Activated gamma-delta T cell treated with anti-CD3 and anti-CD28 coated beads, Interleukin-2, amount 50 U/mL, for 16 hours (primary cell): ENCODE measurements at places on chromosomes 2 and 18.

DNA sequence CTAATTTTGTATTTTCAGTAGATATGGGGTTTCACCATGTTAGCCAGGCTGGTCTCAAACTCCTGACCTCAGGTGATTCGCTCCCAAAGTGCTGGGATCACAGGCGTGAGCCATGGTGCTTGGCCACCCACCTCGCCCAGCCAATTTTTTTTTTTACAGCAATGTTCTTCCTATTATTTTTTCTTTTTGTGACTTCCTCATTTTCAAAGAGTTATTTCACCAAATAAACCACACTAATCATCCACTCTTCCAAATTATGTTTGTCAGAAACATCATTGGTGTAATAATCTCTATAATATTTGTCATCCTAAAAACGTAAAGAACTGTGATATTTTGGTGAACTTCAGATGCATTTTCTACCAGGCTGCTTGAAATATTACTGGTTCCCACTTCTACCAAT is 16.3 kb upstream of the PDCL3 start:
- DNase-seq = no peak

- no peak for DNase-seq
These were observed 247.3 kb upstream of the SP5 start for GRCh38 chr2:170467568-170468422.

- DNase-seq = no peak
These were observed 129.8 kb upstream of the EPAS1 start for GRCh38 chr2:46167406-46167805.

DNA sequence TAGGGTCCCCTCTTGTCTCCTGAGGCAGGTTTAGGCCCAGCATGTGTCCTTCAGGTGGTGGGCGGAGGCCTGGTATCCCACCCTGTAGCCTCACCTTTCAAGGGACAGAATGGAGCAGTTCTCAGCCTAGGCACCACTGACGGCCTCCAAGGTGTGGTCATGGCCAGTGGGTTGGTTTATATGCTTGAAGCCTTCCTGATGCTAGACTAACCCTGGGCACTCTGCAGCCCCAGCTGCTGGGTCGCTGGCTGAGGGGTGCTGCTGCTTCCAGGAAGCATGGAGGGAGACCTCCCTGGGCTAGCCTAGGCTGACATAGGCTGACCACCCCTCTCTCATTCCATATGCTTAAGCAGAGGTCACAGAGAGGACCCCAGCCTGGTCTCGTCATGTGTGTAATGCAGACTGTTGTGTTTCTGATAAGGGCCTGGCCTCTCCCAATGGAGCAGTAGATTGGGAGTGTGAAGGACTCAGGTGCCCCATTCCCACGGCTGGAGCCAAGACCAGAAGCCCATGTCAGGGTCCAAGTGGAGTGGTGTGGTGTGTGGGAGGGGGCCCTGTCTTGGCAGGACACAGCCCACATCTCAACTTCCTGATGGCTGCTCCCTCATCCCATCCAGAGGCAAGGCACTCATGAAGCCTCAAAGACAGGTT is 206.6 kb downstream of the DYSF start:
- DNase-seq = no peak

DNA sequence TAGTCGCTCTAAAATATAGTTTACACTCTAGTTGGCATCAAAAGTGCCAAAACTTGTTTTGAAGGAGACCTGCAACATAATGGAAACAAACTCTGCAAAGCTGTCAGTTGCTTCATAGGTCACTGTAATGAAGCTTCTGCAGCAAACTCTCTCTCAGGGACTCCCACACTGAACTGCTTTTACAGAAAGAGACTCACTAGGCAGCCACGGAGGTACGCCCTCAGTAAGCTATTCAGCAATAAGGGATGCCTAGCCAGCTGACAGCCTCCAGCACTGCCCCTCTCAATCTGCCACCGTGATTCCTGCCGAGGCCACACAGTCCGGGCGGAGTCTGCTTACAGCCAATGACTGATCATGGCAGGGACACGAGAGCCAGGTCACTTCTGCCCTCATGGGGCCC is 51.1 kb downstream of the COLEC12 start:
- DNase-seq = no peak
